Cortex of kidney (tissue), 1 donor: ENCODE measurements at places on chromosomes 4 and X.

DNA sequence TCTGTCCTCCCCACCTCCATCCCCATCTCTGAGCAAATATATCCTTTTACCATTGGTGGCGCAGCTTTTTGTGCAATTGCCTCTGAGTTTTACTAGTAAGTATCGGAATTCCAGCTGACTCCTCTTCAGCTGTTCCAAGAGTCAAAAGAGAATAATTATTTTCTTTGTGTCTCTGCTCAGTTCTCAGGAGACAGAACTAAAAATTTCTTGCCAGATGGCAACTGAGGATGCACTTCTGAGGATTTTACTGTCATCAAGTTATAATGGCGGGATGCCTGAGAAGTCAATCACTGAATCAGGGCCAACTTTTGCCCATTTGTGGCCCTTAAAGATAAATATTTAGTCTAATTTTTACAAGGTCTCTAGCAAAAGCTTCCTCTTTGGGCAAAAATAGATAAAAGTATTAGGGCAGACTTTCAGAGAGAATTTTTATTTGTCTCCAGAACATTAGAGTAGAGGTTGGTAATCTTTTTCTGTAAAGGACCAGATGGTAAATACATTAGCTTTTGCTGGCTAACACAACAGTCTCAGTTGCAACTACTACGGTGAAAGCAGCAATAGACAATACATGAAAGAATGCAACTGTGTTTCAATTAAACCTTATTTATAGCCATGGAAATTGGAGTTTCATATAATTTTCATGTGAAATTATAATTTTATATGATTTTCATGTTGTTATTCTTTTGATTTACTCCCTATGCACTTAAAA is 15.6 kb upstream of the ADGRA3 start:
- DNase-seq = no peak

DNA sequence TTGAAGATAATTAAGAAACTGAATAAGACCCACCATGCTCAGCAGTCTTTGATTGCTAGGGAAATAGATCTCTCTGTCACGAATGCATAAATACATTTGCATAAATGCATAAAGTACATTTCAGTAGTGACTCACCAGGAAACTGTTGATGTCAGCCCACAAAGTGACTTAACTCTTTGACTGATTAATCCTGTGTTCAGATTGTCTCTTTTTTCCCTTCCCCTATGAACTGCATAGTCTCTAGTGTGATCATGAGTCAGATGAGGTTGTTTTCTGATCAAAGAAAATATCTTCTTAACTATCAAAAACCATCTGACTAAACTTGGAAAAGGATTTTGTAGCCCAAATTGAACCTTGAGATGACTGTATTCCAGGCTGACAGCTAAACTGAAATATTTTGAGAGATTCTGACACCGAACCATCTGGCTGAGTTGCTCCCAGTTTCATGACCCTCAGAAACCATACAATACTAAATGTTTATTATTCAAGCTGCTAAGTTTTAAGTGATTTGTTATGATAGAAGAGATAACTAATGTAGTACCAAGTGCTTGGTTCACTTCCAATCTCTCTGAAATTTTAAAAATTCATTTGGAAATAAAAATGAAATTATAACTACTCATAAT is 1381.5 kb upstream of the AGA start:
- no peak for DNase-seq

DNA sequence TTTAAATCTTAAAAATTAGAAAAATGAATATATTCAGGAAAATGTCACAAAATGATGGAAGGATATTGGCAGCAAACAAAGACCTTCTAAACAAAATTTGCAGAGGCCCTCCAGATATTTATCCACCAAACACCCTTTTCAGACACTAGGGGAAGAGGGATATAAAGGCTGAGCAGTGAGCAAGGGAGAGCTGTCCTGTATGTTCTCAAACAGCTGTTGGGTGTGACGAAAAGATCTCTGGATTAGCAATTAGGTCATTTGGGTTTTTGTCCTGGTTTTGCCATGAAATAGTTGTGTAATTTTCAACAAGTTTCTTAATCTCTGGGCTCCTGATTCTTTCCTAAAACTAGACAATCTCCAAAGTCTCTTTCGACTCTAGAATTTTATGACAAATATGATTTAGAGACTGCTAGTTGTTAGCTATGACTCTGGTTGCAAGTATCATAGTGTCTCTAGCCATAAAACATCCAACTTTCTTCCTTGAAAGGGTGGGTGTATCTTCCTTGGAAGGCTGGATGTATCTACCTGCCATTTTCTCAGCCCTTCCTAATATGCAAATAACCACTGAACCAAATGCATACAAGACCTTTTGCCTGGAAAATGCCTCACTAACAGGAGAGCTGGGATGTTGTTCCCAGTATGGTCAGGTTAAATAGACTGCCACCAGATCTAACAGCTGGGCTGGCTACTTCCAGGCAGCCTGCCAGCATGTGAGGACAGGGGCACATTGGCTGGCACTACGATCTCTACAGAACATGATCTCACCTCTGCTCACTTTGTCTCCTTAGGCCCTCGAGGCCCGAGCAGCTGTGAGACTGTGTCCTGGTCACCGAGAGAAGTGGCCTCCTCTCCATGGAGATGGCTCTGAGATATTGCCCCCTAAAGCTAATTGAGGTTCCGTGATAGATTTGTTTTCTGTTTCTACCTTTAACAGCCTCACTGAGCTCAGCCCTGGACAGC is 225.5 kb upstream of the JADE1 start:
- no peak for DNase-seq

GRCh38 chr4:14596028-14596427 is 406.3 kb upstream of the CPEB2 start:
- no peak for DNase-seq

DNA sequence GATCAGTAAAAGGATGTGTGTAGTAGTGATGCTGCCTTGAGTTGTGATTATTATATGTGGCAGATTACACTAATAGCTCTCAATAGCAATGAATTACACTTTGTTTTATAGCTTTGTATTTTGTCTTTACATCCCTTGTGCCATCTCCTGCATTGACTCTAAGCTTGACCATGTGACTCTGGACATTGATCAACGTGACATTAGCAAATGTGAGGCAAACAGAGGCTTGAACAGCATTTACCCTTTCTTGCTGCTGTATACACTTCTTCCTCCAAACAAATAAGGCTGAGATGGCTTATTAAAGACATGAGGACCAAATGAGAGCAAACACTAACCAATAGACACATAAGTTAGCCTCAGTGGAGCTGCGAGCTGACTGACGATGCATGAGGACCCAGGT is 63.5 kb downstream of the MAD2L1 start:
- no peak for DNase-seq

- no peak for DNase-seq
Measured at GRCh38 chr4:145779319-145779801, 99.4 kb downstream of the C4orf51 start.

DNA sequence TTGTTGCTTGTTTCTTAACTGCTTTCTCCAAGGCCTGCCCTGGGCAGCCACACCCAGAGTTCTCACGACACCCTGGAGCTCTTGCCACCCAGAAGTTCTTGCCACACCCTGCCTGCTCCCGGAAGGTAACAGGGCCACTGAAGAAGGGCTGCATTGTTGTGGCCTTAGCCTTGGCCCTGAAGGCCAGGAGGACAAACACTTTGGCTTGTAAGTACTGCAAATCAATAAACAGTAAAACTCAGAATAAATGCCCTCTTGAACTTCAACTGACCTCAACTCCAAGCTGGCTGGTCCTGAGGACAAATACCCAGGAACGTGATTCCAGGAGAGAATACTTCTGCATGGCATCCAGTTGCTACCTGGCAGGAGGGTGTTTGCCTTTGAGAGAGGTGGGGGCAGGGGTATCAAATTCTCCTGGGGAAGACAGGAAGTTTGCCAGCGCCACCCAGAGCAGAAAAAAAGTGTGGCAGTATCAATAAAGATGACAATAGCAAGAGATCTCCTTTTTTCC is 54.1 kb downstream of the TLR10 start:
- DNase-seq = no peak

- DNase-seq = no peak
Measured at GRCh38 chr4:183078634-183079033, 20.4 kb upstream of the WWC2 start.

DNA sequence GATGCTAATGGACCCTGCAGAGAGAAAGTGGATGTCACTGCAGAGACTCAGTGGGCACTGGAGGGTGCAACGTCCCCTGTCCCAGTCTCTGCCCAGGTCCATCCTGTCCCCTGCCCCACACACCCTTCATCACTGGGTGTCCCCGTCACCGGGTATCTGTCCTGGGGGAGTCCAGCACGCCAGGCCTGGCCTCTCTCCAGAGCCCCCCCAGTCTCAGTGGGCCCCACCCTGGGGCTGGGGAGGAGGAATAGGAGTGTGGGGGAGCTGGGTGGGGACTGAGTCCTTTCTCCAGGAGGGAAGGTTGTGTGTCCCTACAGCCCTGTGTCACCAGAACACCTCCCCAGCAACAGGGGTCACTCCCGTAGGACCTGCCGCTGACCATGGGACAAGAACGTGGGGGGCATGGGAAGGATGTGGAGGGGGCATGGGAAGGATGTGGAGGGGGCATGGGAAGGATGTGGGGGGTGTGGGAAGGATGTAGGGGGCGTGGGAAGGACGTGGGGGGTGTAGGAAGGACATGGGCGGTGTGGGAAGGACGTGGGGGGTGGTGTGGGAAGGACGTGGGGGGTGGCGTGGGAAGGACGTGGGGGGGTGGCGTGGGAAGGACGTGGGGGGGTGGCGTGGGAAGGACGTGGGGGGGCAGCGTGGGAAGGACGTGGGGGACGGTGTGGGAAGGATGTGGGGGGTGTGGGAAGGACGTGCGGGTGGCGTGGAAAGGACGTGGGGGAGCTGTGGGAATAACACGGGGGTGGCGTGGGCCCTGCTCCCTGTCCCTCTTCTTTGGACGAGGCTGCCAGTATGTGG is 21.0 kb upstream of the SPON2 start:
- no peak for DNase-seq

DNA sequence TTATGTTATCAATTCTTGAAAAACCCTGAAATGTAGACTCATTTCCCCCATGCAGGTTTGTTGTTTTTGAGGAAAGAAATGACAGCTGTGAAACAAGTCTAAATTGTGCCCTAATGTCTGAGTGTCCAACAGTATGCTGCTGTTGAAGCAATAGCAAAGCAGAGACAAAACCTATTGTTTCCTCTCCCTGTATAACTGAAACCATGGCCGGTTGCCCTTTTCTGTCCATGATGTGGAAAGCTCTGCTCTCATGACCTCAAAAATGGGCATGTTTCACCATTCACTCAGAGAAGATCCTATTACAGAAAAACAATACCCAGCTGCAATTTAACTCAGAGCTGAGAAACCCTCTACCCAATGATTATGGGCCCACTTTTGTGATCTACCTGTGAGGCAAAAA is 312.6 kb upstream of the FTHL17 start:
- no peak for DNase-seq

- no peak for DNase-seq
Measured at GRCh38 chr4:66647926-66648325, 897.4 kb downstream of the CENPC start.

DNA sequence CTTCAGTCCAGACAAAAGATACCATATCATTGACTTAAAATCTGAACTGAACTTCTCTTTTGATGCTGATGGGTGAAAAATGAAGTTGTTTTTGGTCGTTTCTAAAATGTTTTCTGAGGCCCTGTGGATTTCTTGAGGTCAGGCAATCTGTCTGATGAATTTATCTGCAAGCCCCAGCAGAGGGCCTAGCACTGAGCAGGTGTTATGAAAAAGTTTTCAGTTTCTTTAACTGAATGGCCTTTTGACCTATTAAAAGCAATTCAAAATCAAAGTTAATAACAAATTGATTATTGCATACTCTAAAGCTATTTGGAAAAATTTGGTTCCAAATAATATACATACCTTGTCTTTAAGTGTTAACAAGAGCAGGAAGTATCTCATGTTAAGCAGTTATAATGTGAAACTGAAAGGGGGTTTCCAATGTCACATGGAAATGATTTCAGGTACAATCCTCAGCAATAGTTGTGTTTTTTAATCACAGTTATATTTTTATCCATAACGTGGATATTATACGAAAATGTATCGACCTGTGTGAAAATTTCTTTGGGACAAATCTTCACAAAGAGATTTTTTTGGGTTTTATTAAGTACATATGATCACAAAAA is 285.0 kb downstream of the SPANXN1 start:
- DNase-seq = no peak

GRCh38 chrX:139293991-139294390 is 236.5 kb upstream of the F9 start:
- no peak for DNase-seq

- no peak for DNase-seq
Measured at GRCh38 chr4:55069248-55069647, 56.1 kb downstream of the KDR start.

- no peak for DNase-seq
Measured at GRCh38 chr4:185573651-185574199, 38.4 kb upstream of the PDLIM3 start.

DNA sequence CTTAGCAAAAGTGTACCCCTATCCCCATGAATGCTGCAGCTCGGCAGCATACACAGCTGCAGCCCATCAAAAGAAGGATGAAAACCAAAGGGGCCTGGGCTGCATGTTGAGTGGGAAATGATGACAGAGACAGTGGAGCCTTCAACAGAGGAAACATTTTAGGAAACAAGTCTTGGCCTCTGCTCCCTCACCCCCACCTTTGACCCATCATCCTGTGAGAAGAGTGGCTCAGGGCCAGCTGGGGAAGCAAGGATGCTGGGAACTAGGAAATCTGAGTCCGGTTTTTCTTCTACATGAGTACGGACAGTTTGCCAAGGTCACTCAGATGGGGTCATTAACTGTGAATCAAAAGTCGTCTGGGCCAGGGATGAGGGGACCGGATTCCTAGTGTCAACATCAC is 37.2 kb downstream of the IDS start:
- no peak for DNase-seq

DNA sequence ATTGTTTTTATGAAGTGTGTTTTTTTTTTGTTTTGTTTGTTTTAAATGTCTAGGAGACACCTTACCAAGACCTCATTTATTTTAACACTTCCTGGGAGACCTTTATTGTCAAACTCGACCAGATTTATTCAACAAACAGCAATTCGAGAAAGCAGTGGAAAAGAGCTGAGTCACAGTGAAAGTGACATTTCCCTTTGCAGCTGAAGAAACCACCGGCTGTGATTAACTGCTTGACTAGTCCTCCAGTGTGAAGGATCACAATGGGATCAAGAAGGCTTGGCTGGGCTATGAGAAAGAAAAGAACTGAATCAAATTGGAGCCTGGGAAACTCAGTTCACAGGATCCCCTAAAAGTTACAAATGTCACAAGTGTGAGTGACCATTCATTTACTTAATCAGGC is 11.9 kb upstream of the ADH7 start:
- no peak for DNase-seq

DNA sequence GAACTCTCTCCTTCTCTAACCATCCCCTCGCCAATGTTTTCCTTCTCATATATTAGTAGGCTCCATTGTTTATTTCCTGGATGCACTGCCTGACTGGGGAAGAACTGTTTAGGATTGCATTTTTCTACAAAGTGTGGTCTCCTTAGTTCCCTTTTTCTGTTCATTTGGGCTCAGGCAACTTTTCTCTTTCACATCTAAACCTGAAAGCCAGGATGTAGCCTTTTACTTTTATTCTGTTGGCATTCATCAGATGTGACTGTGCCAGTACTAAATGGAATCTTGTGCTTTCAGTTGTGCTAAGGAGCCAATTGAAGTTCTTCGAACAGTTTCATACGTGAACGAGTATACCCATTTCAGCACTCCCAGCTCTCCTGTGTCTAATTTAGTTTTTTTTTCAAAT is 59.8 kb downstream of the DDIT4L start:
- no peak for DNase-seq

GRCh38 chr4:102308032-102308799 is 37.1 kb downstream of the SLC39A8 start:
- no peak for DNase-seq
